ENCODE measurements at places on chromosomes 13 and 19. TPM values are rescaled to one million over a fixed set of nuclear protein-coding genes. Genes with fewer than 3 reads are reported as not detected.

DNA sequence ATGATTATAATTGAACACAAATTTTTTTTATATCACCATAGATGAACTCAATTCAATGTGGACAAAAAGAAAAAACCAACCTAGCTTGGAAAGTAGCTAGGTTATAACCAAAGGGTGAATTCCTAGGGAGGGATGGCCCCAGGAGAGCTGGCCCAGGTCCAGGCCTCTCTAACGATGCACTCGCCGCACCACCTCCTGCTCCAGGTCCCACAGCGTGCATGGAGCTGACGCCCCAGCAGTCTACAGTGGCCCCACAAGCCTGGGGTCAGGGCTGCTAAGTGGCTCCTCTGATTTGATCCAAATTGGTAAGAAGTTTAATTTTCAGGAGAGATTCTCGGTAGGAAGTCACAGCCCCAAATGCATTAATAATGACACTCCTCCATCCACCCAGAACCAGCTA is 48.8 kb downstream of the TSHZ3 start:
- no peak for DNase-seq

CYP2A7 gene
- total RNA-seq: not detected

- no peak for DNase-seq
Measured at GRCh38 chr13:23654111-23655110, 84.2 kb downstream of the TNFRSF19 start.

PNMA8B gene
- 0.29 TPM for total RNA-seq

DNA sequence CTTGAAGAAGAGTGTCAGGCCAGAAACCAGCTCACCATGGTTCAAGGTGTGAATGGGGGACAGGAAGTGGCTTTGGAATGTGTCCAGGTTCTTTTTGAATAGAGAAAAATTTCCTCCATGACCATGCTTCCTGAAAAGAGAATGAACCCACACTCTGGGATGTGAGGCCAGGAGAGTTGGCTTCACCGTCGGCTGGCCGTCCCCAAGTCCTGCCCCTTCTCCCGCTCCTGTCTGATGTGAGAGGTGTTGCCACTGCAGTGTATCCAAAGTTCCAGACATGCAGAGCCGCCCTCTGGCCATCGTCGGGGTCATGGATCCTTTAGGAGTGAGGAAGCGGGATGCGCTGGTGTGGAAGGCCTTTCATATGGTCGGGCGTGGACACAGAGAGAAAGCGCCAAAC is 101.2 kb downstream of the COL4A2 start:
- no peak for DNase-seq

DNA sequence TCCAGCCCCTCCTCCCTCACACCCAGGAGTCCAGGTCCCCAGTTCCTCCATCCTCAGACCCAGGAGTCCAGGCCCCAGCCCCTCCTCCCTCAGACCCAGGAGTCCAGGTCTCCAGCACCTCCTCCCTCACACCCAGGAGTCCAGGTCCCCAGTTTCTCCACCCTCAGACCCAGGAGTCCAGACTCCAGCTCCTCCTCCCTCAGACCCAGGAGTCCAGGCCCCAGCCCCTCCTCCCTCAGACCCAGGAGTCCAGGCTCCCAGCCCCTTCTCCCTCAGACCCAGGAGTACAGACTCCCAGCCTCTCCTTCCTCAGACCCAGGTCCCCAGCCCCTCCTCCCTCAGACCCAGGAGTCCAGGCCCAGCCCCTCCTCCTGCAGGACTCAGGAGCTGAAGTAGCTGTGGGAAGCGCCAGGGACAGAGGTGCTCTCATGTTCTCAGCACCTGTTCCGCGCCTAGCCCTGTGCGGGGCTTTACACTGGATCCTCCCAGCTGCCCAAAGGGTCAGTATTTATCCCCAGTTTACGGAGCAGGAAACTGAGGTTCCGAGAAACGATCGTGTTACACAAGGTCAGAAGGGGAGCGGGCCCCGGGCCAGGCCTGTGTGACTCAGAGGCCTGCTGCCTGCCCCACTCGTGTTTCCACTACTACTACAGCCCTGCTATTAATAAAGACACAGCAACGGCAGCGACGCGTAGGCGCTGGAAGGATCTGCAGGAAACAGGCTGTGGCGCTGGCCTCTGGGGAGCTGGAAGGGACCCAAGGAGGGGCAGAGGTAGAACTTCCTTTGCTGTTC is 1.7 kb upstream of the SBK3 start:
- DNase-seq: peak; percentile 73

DNA sequence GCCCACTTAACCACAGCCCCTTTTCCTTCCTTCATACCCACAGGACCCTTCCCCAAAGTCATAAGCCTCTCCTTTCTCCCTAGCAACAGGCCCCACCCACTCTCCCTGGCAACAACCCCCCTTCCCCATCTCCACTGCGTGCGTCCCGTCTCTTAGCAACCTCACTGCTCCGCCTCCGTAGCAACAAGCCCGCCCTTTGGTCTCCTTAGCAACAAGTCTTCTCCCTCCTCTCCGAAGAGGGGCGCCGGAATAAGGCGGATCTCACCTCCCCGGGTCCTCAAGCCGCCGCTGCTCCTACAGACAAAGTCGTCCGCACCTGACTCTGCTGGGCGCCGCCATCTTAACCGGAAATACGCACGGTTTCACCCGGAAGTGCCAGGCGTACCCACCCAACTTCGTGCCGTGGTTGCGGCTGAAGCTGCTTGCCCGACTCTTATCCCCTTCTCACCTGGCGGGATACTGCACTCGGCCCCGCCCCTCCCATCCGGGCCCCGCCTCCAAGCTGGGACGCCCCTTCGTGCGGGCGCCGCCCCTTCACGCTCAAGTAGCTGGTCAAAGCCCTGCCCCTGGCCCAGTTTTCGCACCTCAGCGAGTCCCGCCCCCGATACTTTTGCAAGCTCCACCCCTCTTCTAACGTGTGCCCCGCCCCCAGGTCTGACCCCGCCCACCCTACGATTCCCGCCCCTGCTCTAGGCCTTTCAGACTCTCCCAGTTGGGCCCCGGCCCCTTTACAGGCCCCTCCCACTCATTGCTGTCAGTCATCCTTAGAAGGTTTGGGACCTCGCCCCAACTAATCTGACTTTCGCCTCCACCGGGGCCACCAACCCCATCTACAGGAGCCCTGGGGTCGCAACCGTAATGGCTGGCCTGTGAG is at the start of gene HSPBP1:
HSPBP1 (minus strand) TSS at position 341 of the 874 bp plus-strand sequence. CDS start 502 bp downstream, outside the sequence.
- DNase-seq: peak; percentile 36

ZNF878 gene
- 0.64 TPM for total RNA-seq

Data from glomerular endothelial cell (primary cell).